ENCODE measurements at places on chromosomes 2 and 18.

DNA sequence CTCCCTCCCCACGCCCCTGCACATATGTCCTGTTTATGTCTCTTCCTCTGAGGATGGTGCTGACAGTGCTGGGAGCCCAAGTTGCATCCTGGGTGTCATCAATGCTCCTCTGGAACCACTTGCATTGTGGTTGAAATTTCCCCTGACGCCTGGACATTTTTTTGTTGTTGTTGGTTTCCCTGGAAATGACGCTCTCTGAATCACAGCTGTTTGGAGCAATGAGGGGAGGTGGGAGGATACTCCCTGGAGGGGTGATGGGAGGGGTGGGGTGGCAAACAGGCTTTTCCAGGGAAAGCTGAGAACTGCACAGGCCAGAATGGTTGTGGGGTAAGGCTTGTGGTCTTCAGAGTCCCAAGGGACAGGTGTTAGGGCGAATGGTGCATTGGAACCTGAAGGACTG, 29.6 kb downstream of the CELF4 start:
- no peak for DNase-seq

- DNase-seq: no peak
Observed at GRCh38 chr2:216959433-216959832, 99.6 kb upstream of the TNP1 start.

GRCh38 chr2:84894758-84895520, 10.5 kb upstream of the TMSB10 start:
- no peak for DNase-seq

- no peak for DNase-seq
Observed at GRCh38 chr18:3305354-3305762, 43.4 kb downstream of the MYL12B start.

DNA sequence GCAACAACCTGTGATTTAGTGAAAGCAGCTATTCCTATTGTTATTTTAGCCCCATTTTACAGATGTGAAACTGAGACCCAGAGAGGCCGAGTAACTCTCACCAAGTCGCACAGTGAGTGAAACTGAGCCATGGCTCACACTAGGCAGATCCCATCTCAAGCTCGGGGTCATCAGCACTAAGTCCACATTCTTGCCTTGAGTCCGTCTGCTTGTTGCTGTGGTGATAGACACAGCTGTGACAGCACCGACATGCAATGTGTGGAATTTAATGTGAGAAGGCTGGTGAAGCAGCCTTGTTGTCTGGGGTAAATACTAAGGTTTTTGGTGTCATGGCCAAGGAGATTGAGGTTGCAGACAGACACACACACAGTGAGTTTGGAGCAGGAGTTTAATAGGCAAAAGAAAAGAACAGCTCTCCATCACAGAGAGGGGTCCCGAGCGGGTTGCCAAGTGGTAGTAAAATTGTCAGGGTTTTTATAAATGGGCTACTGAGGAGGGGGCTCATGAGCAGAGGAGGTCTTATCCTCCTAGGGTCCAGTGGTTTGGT, 40.2 kb upstream of the GMCL1 start:
- no peak for DNase-seq

DNA sequence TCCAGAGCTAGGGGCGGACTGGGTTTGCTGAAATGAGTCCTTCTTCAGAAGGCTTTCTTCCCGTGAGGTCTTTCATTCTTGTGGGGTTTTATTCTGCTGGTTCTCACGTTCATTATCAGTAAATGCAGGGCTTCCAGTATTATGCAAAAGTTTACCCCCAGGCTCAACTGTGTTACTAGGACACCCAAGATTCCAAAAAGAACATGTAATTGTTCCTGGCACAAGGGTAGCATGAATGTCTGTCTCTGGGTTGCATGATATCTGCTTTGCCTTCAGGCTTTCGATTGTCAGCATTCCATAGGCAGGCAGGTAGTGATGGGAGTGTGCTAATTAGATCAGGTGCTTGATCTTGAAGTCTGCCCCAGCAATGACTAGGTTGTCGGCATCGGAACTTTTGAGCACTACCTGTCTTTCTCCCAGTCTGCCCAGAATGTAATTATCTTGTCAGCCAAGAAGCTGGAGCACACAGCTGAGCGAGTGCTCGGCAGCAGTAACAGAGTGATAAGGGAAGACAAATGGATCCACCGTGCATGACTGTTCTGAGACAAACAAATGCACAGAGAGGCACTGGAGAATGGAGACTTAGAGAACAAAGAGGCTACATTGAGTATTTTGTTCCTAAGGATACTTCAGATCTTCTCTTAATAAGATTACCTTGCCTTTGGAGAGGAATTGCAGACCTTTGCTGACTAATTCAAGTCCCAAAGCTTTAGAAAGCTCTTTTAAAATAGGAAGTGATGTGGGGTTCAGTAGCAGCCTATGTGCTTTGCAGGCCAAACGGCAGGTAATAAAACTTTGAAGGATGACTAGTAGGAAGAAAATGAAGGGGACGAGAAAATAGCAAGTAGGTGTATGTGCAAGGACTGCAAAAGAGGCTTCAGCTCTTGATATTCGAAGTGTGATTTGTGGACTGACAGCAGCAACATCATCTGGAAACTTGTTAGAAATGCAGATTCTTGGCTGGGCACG, 41.9 kb downstream of the ITGB6 start:
- DNase-seq: no peak

DNA sequence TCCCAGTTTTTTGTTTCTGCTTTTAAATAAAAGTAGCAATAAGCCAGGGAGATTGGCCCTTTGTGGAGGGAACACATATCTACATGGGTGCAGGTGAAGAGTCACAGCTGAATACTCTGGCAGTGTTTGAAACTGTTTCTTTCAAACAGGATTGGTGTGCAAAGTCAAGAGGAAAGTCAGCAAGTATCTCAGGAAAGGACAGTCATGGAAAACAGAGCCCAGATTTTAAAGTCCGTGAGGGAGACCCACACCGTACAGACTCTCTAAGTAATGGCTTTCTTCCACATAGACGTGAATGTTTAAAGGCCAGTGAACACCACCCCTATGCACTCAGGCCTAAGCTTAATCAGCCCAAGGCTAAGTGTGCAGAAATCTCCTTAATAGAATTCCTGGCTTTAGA, 95.3 kb downstream of the GFPT1 start:
- DNase-seq: no peak

- DNase-seq: no peak
Observed at GRCh38 chr2:231489990-231490389, 25.7 kb upstream of the NCL start.

- DNase-seq: no peak
Observed at GRCh38 chr2:860259-860855, 90.3 kb upstream of the SNTG2 start.

DNA sequence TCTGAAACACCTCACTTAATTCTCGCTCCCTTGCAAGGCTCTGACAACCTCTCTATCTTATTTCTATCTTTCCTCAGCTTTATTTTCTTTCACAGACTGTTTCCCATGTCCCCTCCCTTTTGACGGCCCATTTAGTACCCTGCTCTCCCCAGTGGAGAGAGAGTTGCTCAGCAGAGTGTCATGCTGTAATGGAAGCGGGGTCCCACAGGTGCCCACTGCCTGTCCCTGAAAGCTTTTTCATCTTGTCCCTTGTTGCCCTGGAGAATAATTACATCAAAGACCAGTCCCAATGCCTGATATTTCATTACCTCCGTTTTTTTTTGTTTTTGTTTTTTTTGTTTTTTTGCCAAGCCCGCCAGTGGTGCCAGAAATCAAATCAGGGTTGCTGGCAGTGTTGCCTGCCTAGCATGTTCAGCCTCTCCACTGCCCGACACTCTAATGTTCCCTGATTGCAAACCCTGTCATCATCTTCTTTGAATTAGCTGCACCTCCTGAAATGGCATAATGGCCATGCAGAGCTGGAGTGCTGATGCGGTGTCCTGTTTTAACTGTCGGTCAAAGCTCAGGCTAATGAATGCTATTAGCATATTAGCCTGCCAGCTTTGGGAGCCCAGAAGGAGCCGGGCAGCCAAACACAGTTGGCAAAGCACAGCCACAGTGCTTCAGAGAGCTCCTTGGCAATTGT, 71.2 kb upstream of the CAVIN2 start:
- DNase-seq: no peak

GRCh38 chr18:79197531-79197930, 128.3 kb downstream of the ATP9B start:
- no peak for DNase-seq

- no peak for DNase-seq
Observed at GRCh38 chr2:212766921-212767320, 228.3 kb upstream of the ERBB4 start.

GRCh38 chr2:30149513-30149912, 2.7 kb downstream of the YPEL5 start:
- no peak for DNase-seq

GRCh38 chr18:59359576-59359952, 499 bp upstream of the LMAN1 start:
- DNase-seq: no peak

DNA sequence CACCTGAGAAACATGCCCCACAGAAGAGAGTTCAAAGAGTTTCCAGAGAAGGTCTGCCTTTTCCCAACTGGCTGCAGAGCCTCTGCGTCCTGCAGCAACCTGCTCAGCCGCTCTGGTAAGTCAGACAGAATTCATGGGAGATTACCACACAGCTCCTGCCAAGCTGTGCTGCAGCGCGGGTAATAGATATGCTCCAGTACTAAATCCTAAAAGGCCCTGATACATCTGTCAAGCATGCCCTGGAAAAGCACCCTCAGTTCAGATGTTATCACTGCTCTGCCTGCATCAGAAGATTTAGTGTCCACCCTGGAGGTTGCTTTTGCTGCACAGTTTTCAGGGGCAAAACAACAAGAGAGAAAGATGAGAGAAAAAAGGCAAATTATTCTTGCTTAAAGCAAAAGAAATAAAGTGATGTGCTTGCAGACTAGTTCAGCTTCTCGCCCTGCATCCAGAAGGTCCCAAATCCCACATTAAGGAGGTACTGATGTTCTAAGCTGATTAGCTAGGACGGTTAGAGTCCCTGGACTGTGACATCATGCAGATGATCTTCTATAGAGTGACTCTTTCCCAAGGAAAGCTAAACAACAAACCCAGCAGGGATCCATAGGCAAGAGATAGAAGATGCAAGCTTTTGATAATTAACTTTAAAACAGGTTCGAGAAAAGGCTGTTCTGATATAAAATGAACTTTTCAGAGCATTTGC, 488.6 kb downstream of the BCL11A start:
- no peak for DNase-seq

GRCh38 chr18:54616220-54616848, 25.3 kb downstream of the DYNAP start:
- no peak for DNase-seq

DNA sequence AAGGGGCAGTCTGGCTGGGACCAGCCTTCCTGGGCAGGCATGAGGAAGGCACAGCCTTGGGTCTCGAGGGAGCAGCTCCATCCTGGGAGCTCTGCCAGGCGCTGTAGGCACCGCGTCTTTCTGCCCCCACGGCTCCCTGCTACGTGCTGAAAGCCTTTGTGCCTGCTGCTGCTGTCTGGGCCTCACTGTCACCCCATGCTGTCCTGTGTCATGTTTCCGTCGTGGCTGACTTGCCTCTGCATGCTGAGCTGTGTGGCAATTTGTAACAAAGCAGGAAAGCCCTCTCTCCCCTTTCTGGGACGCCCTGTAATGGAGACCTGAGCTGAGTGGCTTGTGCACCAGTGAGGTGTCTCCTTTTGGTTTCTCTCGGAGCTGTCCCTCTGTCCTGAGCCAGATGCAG, 152.5 kb downstream of the TSN start:
- no peak for DNase-seq

DNA sequence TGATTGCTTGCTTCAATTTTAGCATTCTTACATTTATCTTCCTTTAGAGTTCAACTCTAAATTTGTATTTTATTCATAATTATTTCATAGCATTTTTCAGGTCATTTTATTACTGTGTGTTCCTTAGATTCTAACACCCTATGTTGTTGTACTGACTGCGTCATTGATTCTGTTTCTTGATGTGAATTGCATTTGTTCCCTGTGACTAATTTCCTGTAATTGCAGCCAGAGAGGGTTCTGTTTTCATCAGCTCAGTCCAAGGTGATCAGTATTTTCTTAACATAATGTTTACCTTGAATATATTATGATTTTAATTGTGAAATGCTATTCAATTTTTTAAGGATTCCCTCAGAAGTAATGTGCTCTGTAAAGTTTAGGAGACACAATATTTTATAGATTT, 970.2 kb upstream of the PIK3C3 start:
- no peak for DNase-seq

DNA sequence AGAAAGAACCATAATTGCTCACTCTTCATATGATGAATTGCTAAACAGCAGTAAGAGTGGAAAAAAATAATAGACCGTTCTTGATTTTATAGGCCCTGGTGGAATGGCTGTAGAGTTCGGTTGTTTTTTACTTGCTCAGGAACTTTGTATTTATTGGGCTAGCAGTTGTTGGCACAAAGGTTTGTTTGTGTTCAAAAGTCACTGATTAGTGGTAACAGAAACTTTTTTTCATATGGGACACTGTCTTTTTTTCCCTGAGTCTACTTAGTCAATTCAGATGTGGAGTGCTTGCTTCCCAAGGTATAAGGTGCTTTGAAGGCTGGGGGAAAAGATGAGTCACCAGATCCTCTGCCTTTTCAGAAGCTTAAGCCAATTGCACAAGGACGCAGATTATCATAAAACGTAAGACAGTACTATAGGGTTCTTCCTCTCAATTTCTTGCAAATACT, 25.8 kb downstream of the PHLPP1 start:
- DNase-seq: no peak

- DNase-seq: no peak
Observed at GRCh38 chr2:197950724-197951123, 146.3 kb downstream of the PLCL1 start.

- no peak for DNase-seq
Observed at GRCh38 chr2:105301646-105302045, 27.9 kb downstream of the TGFBRAP1 start.

GRCh38 chr18:46481048-46481846, 175.8 kb downstream of the LOXHD1 start:
- no peak for DNase-seq

- DNase-seq: no peak
Observed at GRCh38 chr2:200305797-200306195, 697 bp upstream of the SPATS2L start.

DNA sequence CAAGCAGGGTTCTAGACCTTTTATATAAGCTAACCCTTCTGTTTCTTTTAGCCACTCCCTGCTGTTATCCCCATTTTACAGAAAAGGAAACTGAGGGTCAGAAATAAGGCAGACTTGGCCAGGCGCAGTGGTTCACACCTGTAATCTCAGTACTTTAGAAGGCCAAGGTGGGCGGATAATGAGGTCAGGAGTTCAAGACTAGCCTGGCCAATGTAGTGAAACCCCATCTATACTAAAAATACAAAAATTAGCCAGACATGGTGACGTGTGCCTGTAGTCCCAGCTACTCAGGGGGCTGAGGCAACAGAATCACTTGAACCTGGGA, 14.3 kb downstream of the RUFY4 start:
- DNase-seq: no peak

DNA sequence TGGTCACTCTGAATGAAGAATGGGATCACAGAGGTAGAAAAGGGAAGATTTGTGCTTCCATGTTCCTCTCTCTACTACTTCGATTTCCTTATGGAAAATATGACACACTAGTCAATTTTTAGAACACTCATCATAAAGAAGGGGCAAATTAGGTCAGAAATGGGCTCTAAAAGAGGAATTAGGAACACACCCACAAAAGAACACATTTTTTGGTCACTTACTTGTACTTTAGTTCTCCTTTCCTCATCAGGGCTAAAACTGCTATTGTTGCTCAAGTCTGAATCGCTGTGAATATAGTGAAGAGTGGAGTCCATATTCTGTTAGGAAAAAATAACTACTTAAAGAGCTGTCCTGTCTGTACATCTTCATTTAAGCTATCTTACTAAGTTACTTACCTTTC, 52.6 kb downstream of the PPP4R1 start:
- DNase-seq: no peak

- DNase-seq: no peak
Observed at GRCh38 chr2:215241791-215242305, 70.0 kb upstream of the ATIC start.

- DNase-seq: no peak
Observed at GRCh38 chr18:50312296-50313030, 25.0 kb upstream of the CXXC1 start.
